ENCODE measurements at places on chromosomes 4 and X.

DNA sequence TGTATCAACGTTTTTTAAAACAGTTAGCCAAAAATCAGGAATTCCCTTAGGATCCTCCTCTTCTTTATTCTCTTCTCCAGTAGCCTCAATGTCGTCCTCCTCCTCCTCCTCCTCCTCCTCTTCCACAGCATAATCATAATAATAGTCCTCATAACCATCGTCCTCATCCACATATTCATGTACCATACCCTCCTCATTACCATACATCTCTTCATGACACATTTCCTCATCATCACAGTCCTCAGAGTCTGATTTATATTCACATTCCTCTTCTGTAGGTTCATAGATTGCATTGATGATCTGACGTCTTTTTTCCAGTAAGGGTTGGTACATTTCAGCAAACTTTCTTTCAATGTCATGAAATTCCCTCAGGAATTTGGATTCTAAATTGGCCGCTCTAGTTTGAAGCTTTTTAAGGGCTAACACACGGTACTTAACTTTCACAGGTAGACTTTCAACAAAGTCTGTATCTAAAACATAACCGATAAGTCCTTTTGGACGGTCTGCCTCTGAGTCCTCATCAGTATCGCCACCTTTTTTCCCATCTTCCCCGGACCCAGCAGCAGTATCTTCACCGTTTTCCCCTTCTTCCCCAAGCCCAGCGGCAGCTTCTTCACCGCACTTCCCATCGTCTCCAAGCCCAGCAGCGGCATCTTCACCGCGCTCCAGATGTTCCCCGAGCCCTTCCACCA, 771 bp downstream of the NAP1L2 start:
- no peak for DNase-seq

GRCh38 chr4:73687421-73687820, 52.9 kb upstream of the CXCL8 start:
- DNase-seq = no peak

GRCh38 chr4:15784959-15785634, 7.0 kb downstream of the CD38 start:
- no peak for DNase-seq

- no peak for DNase-seq
Observed at GRCh38 chr4:103067841-103068547, 8.6 kb downstream of the SLC9B2 start.

DNA sequence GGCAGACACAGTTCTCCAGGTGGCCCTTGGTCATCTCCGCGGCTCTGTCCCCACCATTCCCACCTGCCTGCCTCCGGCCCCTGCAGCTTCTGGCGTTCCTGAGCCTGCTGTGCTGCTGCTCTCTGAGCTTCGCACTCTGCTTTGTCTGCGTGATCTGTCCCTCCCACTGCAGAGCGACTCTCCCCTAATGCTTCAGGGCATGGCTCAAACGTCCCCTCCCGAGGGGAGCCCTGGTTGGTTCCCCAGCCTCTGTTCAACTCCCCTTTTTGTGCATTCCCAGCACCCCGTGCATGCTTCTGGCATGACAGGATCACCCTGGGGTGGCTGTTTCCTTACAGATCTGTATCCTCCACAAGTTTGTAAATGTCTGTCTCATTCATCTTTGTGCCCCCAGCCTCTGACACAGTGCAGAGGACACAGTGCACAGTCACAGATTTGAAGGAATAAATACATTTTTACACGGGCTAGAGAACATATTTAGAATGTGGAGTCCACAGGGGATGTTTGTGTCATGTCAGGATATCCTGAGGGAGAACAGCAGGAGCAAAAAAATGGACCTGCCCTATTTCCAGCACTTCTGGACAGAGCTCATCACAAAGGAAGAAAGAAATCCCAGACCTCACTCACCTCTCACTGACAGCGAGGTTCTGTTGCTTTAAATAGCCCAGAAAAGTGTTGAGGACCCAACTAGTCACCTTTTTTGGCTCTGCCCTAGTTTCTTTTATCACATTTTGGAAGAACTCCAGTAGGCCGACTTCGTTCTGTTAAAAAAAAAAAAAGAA, 72.6 kb downstream of the GATB start:
- DNase-seq = no peak

DNA sequence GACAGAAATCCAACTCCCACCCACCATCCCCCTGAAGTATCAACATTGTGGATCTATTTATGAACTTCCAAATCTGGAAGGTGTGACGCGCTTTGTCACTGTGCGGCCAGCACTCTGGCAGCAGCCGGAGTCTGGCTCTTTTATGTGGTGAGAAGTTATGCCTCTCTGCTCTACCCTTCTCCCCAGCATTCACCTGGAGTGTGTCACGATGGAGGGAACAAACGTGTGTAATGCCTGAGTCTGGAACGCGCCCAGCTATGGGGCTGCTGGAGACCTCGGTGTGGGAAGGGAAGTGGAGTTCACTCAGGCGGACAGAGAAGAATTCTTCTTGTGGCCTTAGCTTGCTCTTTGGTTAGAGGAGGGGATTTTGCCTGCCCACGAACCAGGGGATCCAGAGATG, 222.1 kb upstream of the RPL34 start:
- no peak for DNase-seq

Measured in stimulated activated CD4-positive, alpha-beta T cell treated with anti-CD3 and anti-CD28 coated beads, Interleukin-1b, Interleukin-23, amount 100 ng/mL, for 48 hours (primary cell).